ENCODE measurements at places on chromosomes 12 and 14.

DNA sequence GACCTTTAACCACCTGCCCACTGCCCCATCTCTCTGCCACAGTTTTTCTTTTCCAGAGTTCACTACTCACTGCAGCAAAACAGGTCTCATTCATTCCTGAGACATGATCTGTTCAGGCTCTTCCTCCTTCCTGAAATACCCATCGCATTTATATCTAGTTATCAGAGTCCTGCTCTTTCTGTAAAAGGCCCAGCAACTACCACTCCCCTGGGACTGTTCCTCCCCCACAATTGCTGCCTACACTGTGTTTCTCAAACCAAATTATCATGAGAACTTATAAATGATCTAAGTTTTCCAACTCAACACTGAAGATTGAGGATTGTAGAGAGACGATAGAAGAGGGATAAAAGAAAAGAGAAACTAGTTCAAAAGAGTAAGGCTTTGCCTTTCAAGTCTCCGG, 40.8 kb upstream of the EPS8 start:
- DNase-seq, result no peak

- DNase-seq, result no peak
Observed at GRCh38 chr14:105488781-105489541, 2.1 kb upstream of the TEDC1 start.

DNA sequence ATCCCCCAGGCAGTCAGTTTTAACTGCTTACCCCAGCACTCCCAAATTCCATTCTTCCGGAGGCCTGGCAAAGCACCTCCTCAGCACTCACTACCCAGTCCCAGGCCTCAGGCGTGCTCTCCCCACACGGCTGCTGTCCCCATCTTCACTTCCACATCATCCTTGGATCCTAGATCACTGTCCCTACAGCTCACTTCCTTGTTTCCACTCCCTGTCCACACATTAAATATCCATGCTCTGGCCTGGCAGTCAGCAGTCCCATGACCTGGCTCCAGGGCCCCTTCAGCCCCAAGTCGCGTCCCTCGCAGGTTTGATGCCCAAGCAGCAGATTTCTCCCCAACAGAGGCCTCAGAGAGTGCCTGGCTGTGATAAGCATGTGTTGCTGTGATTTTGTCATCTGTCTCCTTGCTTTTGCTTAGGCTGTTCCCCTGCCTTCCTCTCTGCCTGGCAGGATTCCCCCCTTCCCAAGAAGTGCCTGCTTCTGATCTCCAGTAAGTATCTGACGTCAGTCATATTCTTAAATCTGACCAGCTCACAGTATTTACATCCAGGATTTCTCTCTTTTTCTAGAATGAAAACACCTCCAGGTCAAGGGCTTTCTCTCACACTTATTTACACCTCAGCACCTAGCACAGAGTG, 241.7 kb downstream of the ZFP36L1 start:
- no peak for DNase-seq

- no peak for DNase-seq
Observed at GRCh38 chr12:96221391-96221790, 27.2 kb downstream of the ELK3 start.

DNA sequence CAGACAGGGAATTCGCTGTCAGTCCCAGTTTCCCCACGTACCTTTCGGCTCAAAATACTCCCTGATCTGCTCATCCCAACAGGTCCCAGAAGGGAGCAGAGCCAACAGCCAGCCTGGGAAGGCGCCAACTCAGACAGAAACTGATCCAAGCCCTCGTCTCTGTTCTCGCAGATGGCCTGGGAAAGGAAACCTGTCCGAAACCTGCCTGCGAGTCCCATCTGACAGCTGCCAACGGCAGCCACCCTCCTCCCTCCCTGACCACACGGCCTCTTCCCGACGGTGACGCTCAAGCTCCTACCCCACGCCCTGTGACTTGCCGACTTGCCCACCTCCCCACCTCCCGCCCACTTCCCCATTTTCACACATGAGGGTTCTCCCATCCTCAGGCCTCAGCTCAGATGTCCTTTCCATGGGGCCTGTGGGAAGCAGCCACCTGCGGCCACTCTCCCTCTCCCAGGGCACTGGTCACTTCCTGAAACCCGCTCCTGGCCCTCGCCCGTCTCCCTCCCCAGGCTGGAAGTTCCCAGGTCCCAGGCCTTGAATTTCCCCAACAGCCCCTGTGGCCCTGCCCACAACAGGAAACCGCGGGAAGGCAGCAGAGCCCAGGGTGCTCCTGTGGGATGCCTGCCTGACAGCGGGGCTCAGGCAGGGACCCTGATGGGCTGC, 60.9 kb upstream of the FBRSL1 start:
- DNase-seq, result no peak

- DNase-seq, result no peak
Observed at GRCh38 chr12:122867691-122868461, 28.0 kb downstream of the VPS37B start.

GRCh38 chr14:54202288-54202687, 194.5 kb upstream of the CDKN3 start:
- DNase-seq, result no peak

- DNase-seq, result no peak
Observed at GRCh38 chr12:47848853-47849252, 29.1 kb upstream of the HDAC7 start.

GRCh38 chr12:98698603-98699463, 53.7 kb downstream of the APAF1 start:
- no peak for DNase-seq

- DNase-seq, result no peak
Observed at GRCh38 chr12:29763301-29763683, 20.4 kb downstream of the TMTC1 start.

- no peak for DNase-seq
Observed at GRCh38 chr14:102893452-102893851, 29.0 kb upstream of the AMN start.

DNA sequence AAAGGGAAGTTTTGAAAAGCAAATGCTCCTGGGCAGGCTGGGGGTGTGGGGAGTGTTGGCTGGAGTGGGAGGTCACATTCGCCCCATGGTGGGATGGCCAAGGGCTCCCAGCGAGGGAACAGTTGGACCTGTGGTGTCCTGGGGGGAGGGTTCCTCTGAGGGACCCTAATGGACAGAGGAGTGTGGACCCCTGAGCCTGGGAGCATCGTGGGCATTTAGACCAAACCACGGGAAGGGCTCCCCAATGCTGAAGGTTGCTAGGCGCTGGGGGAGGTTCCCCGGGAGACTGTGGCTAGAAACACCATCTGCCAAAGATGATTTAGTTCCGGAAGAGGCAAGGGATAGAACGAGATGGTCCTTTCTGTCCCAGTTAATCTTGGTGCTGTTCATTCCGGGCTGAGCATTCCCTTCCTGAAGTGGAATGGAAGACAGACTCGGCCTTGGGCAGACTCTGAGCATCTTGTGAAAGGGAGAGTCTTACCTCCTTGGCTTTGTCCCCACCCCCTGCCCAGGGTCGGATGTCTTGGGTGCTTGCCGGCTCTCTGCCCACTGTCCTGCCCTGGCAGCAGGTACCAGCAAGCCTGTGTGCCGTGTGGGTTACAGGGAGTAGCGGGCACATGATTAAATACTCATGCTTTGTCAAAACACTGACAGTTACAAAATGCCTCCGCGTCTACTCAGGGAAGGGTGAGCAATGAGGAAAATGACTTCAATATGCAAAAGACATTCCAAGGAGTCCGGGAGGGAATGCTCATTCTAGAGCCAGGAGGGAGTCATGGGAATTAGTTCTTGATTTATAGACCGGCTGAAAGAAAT, 215.9 kb downstream of the CACNA1C start:
- no peak for DNase-seq

- no peak for DNase-seq
Observed at GRCh38 chr14:50521912-50522341, 10.4 kb downstream of the MAP4K5 start.

DNA sequence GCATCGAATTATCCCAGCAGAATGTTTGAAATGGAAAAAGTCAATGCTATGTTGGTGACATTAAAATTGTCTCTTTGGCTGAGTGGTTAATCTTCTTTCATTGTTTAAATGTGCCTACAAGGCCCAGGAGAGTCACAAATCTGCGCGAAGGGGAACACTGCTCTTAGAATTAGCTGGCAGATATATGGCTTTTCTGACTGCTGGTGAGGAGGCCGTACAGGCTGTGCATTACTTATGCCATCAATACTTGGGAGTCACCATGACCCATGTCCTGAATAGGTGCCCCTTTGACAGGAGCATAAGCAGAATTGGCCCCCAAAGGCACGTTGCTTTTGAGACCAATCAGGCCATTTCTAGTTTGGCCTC, 521.5 kb downstream of the FUT8 start:
- DNase-seq, result no peak

GRCh38 chr14:101625336-101626097, 64.2 kb downstream of the DIO3 start:
- no peak for DNase-seq

- no peak for DNase-seq
Observed at GRCh38 chr12:51721282-51721940, 127.1 kb downstream of the FIGNL2 start.

- DNase-seq, result no peak
Observed at GRCh38 chr14:90510159-90510558, 113.3 kb downstream of the CALM1 start.

- no peak for DNase-seq
Observed at GRCh38 chr12:153080-153746, 60.7 kb downstream of the SLC6A12 start.

DNA sequence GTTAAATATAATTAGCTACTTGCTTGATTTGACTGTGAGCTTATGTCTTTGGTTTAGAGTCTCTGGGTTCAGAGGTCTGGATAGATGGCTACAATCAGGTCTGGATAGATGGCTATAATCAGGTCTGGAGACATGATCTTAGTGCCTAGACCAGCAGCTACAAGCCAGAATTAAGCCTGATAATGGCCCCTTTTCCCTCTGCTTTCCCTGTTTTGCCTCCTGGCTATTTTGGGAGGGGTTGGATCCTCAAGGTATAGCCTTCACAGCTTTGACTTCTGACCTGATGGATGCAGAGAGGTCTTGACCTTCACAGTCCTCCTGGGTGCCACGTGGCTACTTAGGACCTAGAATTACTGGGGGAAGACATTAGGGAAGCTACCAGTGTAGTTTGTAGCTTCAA, 877.7 kb downstream of the GALC start:
- no peak for DNase-seq

- no peak for DNase-seq
Observed at GRCh38 chr14:50750323-50750722, 80.6 kb downstream of the NIN start.

- DNase-seq, result no peak
Observed at GRCh38 chr14:71629765-71630492, 302.3 kb upstream of the RGS6 start.

DNA sequence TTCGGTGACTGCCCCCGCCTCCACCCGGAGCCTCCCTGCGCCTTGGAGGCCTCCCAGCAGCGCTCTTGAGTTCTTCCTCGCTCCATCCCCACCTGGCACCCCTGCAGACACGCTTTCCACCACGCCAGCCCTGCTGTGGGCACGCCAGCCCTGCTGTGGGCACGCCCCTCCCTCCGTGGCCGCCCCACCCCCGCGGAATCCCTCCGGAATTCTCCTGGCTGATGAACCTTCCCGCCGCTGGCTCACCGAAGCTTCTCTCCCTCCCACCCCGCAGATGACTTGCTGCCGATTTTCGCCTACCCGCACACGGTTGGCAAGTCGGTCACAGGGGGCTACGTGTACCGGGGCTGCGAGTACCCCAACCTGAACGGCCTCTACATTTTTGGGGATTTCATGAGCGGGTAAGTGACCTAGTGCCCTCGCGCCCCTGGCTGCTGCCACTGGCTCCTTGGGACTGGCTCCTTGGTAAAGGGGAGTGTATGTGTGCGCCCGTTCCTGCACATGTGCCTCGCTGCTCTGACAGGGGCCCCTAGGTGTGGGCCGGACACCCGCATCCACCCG, 15.2 kb downstream of the HHIPL1 start:
- no peak for DNase-seq

GRCh38 chr12:4152145-4152795, 121.3 kb upstream of the CCND2 start:
- DNase-seq, result no peak

GRCh38 chr12:131784909-131785762, 43.1 kb upstream of the MMP17 start:
- DNase-seq, result no peak

GRCh38 chr12:64837427-64837826, 13.0 kb downstream of the TBC1D30 start:
- DNase-seq, result no peak

DNA sequence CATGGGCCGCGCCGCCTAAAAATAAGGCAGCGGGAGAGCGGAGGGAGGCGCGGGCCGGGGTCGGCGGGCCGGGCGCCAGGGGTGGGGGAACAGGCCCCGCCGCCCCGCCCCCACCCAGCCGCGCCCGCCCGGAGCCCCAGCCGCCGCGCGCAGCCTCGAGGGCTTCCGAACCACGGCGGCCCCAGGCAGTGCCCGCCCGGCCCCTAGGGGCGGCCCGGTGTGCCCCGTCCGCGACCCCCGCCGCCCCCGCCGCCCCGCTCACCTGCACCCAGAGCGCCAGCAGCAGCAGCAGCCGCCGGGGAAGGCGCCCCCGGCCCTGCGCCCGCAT, 519 bp downstream of the JAG2 start:
- no peak for DNase-seq

DNA sequence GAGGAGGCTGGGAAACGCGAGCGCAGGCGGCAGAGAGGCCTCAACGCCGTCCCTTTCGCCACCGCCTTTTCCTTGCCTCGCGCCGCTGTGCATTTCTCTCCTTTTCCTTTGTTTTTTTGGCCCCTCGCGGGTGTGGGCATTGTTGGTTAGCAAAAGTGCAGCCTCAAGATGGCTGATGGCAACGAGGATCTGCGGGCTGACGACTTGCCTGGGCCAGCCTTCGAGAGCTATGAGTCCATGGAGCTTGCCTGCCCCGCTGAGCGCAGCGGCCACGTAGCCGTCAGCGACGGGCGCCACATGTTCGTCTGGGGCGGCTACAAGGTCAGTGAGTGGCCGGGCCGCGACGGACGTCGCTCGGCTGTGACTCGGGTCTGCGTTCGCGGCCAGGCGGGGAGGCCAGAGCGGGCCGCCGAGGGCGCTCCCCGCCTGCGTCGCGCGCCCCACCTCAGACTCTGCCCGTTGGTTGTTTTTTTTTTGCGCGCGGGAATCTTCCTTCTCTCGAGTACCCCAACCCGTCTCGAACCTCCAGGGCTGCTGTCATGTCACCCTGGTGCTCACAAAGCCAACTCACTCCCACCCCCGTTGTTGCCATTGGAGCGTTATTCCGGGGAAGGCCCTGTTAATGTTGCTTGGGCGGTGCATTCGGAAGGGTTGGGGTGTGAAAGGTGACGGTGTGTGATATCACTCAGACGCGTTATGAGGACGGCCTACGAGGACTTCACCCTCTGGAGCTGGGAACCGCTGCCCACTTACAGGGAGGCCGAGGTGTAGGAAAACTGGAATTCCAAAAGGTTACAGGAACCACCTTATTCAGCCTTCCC, 558 bp downstream of the KLHDC2 start:
- DNase-seq, result peak; percentile 26

GRCh38 chr12:112375105-112375504, 7.1 kb downstream of the HECTD4 start:
- no peak for DNase-seq

GRCh38 chr12:98332642-98333041, 182.7 kb upstream of the TMPO start:
- no peak for DNase-seq
